ENCODE measurements at places on chromosomes 4 and X.

- DNase-seq, result no peak
Observed at GRCh38 chr4:6290256-6290655, 20.6 kb downstream of the WFS1 start.

DNA sequence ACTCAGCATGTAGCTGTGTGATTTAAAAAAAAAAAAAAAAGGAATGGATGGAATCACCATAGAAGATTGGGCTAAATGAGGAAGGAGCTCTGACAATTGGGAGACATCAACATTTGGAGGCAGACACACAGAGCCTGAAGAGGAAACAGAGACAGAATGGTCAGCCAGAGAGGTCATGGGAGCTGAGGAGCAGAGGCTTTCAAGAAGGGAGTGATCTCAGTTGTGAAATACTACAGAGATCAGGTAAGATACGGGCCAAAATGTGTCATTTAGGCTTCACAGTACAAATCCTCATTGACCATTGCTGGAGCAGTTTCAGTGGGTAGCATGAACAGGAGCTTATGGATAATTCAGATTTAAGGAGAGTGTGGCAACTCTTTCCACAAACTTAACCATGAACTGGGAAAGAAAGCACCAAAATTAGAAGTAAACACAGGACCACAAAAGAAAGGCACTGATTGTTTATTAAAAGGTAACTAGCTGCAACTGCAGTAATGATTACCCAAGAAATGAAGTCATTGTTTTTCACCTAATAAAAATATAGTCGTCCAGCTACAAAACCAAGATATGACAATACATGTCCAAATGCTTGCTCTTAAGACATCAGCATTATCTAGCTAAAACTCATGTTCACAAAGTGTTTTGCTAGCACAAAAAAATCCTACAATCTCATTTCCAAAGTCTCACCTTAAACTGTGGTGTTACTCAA lies 203.2 kb downstream of the DHX15 start:
- no peak for DNase-seq

DNA sequence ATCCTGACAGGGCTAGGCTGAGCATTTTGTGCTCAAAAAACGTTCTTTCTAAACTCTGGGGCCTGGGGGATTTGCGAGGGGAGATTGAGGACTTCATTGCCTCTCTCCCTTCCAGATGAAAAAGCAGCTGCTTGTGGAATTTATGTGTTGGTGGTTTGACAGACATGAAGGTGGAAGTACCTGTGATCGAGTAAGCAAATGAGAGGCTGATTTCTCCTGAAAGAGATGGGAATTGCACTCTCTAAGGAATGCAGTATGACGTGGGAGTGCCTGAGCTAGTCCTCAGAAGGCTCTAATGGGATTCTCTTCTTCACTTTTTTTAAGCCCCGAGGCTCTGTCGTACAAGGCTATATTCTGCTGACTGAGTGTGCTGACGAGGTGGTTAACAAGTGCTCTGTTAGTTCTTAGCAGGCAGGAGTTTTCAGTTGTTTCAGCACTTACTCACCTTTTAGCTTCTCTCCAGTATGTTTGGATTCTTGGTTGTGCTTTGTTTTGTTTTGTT lies 426.8 kb upstream of the CNKSR2 start:
- no peak for DNase-seq

DNA sequence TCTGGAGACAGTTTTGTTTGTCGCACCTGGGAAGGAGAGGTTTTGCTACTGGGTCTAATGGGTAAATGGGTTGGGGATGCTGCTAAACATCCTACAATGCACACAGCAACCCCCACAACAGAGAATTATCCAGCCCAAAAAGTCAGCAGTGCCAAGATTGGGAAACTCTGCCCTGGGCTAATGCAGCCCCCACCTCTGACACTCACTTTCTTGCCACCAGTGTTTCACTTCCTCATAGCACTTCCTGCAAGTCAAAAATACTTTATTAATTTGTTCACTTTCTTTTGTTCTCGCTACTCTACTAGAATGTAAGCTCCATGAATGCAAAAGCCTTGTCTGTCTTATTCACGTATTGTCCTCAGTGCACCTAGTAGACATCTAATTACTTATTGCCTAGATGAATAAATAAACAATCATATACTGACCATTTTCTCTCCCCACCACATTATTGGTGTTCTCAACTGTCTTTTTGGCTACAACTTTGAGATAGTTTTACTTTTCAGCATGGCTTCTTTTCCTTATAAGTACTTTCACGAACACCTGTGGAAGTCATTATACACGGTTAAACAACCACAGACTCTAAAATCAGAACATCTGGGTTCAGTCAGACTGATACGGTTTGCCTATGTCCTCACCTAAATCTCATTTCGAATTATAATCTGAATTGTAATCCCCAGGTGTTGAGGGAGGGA lies 82.0 kb upstream of the PITX2 start:
- DNase-seq, result no peak

DNA sequence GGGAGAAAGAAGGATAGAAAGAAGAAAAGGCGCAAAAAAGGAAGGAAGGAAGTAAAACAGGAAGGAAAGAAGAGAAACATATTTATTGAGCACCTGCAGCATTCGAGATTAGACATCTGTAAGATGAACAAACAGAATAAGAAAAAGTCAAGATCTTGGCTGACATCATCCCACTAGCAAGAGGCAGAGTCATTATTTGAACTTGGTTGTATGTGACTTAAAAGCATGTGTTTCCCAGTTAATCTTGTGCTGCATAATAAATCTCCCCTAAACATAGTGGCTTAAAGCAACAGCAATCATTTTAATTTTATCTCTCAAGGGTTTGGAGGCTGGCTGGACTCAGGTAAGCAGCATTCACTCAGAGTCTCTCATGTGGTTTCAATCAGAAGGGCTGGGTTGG lies 38.5 kb upstream of the COX7B2 start:
- DNase-seq, result no peak

DNA sequence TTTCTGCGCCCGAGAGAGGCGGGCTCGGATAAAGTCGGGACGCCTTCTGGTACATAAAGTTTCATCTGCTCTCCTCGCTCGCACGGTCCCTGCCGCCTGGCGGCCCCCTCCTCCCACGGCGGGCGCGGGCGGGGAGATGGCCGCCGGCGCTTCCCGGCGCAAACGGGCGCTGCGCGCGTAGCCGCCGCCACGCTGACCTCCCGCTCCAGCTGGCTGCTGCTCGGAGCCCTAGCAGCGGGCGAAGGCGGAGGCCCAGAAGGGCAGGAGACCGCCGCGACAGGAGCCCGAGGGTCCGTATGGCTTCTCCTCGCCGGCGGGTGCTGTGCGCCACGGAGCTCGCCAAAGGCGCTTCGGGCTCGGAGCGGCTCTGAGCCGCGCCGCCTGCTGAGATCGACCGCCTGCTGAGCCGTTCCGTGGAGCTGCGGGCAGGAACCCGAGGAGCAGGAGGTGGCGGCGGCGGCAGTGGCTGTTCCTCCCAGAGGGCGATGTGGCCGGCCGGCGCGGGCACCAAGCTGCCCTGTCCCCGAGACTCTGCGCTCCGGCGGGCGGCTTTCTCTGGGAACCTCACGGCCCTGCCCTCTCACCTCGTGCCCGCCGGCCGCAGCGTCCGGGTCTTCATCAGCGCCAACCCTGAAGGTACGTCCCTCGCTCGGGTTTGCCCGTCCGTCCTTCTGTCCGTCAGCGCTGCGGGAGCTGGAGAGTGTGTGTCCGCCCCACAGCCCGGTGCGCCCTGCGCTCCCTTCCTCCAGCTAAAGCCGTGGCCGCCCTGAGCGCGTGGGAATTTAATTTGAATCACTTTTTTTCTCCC lies at the start of gene NWD2:
NWD2 (plus strand) TSS at position 161 of the 808 bp plus-strand sequence; CDS start at position 486, 325 bp downstream.
- DNase-seq, result no peak

DNA sequence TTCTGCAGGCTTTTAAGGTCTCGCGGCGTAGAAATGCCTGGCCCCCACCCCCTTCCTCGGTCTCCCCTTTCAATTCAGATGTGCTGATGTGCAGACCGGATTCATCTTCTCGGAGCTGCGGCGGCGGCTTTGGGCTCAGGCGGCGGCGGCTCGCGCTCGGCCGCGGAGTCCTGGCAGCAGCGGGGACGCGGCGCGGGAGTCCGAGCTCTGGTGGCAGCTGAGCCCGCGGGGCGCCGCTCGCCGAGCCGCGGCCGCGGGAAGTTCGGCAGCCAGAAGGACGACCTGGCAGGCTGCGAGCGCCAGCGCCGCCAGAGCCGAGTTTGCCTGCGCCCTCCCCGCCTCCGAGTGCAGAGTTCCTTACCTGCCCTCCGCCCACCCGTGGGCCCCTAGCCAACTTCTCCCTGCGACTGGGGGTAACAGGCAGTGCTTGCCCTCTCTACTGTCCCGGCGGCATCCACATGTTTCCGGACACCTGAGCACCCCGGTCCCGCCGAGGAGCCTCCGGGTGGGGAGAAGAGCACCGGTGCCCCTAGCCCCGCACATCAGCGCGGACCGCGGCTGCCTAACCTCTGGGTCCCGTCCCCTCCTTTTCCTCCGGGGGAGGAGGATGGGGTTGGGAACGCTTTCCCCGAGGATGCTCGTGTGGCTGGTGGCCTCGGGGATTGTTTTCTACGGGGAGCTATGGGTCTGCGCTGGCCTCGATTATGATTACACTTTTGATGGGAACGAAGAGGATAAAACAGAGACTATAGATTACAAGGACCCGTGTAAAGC lies 448 bp downstream of the TLL1 start:
- no peak for DNase-seq

DNA sequence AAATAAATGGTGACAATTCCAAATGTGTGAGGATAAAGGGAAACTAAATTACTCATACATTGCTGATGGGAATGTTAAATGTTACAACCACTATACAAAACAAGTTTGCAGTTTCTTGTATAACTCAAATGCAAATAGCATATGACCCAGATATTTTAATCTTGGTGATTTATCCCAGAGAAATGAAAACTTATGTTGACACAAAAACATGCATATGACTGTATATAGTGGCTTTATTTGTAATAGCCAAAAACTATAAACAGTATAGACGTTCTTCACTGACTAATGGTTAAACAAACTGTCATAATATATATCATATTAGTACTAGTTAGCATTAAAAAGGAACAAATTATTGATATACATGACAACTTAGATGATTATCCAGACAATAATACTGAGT lies 619.2 kb downstream of the PDHA2 start:
- no peak for DNase-seq

DNA sequence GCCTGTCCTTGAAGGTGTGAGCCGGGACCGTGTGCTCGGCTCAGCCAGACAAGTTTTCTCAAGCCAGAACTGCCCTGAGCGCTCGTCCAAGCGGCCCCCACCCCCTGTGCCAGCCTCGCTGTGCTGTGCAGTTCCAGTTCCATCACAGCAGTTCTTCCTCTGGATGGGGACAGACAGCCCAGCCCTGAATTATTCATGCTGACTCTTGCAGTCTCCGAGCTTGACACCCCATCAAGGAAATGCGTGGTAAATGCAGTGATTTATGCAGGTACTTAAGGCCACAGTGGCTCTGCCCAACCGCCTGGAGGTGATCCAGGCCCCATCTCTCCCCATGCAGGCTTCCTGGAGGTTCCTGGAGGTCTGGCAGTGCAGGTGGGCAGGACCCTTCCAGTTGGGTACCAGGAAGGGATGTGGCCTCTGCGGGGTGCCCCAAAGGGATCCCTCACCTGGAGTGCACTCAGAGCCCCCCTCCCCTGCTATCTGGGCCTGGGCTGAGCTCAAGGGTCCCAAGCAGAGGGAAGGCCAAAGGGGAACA lies 44.8 kb upstream of the HMX1 start:
- DNase-seq, result no peak

DNA sequence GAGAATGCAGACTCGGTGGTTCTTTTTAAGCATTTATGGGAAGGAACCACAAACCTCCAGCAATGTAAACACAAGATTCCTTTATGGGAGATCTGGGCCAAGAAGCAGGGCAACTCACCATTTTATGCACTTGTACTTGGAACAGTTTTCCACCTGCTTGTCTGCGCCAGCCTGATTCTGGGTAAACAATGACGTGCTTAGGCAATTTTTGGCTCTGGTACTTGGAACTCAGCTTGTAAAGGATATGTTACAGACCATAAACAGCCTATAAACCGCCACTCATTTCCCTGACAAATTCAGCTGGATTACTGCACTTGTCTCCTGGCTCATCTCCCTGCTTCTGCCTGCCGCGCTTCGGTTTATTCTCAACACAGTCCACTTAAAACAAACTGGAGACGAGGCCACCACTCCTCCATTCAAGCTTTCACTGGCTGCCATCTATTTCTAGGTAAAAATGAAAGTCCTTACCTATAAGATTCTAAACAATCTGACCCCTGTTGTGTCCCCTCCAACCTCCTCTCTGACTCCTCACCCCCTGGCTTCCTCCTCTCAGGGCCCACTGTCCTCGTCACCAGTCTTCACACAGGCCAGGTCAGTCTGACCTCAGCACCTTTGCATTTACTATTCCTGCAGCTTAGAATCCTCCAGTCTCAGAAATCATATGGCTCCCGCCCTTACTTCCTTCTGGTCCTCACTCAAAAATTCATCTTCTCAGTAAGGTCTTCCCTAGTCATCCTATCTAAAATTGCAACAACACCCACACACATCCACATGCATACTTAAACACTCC lies 205.9 kb upstream of the GALNT7 start:
- no peak for DNase-seq
